ENCODE measurements at places on chromosomes 13 and 19.

- peak; percentile 10 for DNase-seq
Observed at GRCh38 chr13:34926508-34926907, 15.6 kb upstream of the NBEA start.

- DNase-seq, result no peak
Observed at GRCh38 chr13:106336668-106337067, 198.8 kb downstream of the EFNB2 start.

- no peak for DNase-seq
Observed at GRCh38 chr19:19523177-19523576, 5.5 kb upstream of the YJEFN3 start.

- no peak for DNase-seq
Observed at GRCh38 chr19:30557212-30557611, 185.0 kb downstream of the ZNF536 start.

GRCh38 chr13:99294198-99294597 lies 13.0 kb downstream of the GPR183 start:
- peak; percentile 44 for DNase-seq

DNA sequence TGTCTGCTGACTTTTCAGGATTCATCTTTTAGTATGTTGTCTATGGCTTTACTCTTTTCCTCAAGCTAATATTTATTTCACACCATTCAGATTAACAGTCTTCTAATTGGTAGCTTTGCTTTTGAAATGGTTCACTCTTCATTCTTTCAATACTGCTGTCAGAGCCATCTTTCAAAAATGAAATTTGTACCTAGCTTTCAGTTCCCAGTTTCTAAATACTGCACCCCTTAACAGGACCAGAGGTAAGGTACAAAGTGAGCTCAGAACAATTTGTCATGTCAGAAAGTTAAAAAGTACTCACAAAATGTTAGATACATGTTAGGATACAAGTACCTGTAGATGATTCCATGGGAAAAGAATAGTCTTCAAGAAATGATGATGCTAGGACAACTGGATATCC lies 83.0 kb downstream of the FNDC3A start:
- no peak for DNase-seq

GRCh38 chr19:18697680-18698079 lies 14.2 kb downstream of the CRTC1 start:
- DNase-seq, result no peak

DNA sequence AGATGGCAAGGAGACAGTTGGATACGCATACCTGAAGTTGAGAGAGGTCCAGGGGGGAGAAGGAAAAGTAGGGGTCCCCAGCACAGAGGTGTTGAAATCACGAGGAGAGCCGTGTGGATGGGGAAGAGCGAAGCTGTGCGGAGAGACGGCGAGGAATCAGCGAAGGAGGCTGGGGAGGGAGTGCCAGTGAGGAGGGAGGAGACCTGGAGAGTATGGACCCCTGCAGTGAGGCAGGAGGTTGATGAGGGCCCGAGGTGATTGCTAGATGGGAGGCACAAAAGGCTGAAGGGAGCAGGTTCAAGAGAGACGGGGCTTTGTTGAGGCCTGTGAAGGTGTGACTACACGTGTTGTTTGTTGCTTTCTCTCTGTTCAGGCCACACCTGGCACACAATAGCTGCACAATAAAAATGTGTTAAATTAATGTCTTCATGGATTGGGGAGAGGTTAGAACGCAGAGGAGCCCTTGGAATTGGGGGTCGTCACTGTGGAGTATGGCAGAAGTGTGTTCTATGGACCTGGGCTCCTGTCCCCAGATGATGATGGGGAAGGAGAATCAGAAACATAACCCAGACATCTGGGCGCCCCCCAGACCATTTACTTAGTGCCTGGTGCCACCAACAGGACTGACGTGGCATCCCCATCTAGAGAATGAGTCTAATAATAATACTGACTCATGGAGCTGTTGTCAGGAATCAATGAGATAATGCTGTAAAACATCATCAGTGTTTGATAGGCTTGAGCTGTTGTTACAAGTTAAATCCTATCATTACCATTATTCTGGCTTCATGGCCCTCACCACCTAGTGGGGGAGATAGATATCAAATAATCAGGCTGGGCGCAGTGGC lies 137.5 kb downstream of the SIPA1L3 start:
- DNase-seq, result no peak

DNA sequence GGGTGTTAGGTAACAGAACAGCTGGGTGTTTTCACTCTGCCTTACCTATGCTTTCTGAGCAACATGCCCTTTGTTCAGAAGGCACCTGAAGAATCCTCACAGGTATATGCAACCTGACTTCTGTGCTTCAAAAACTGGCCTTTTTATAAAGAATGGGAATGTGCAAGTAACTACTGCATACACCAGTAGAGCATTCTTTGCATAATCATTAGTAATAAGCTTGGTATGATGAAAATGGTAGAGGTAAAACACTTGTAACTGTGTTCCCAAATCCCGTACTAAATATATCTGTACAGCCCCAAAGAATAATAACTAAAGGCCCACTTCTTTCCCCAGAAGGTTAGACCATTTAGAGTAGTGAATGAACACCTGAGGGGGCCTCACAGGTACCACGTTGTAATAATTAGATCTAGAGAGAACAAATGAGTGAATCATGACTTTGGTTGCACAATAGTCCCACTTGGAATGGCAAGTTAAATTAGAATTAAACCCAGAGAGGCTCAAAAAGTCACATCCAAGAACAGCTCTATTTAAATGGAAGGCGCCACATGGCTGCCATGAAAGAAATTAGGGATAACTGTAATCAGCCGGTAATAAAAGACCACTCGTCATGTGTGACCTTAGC lies 413.9 kb downstream of the KLF12 start:
- DNase-seq, result no peak

DNA sequence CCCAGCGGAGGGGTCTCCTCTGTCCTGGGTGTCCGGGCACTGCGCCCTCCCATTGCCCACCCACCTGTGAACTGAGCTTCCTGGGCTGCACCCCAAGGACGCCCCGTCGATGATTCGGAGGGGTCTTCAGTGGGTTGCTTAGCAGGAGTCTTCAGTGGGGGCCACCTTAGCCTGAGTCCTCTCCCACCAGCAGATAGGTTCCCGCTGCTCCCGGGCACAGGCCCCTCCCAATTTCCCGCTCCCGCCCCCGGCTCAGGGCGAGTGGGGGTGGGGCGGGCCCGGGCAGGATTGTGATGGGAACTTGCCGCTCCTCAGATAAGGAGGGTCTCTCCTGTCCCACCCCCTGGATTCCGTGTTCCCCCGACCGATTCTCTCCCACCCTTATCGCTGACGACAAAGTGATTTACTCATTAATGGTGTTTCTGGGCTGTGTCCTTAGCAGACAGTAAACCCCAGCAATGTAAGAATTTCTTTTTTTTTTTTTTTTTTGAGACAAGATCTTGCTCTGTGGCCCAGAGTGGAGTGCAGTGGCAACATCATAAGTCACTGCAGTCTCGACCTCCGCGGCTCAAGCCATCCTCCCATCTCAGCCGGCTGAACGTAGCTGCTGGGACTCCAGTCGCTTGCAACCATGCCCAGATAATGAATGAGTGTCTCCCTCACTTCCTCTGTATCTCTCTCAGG lies 655 bp upstream of the S1PR5 start:
- DNase-seq, result no peak

GRCh38 chr19:13960863-13961784 lies 8.8 kb downstream of the DCAF15 start:
- no peak for DNase-seq

GRCh38 chr19:54298357-54299125 lies 14.4 kb downstream of the LILRA5 start:
- DNase-seq, result peak; percentile 68

- DNase-seq, result peak; percentile 27
Observed at GRCh38 chr13:23922005-23922932, 25.0 kb upstream of the C1QTNF9B start.

GRCh38 chr19:17889609-17890214 lies 18.0 kb downstream of the SLC5A5 start:
- DNase-seq, result peak; percentile 53

All from suppressor macrophage treated with lipopolysaccharide for 1 hour (primary cell).